Right atrium auricular region (tissue), 2 donors: ENCODE measurements at places on chromosomes 12 and 14.

DNA sequence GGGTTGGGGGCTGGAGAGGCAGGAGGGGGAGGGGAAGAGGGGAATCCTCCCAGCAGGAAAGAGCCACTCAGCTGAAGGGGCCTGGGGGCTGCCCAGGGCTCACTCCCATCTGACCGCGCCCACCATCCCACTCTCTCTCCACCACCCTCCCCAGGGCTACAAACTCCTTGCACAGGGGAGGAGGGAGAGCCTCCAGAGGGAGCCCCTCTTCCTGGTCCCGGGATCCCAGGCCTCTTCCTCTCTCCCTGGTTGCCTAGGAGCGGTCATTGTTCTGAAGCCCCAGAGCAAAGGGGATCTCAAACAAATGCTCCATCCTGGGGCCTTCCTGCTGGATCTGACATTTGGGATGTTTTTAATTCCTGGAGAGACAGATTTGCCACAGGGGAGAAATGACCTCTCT lies 39.8 kb upstream of the DLK1 start:
- DNase-seq = no peak

DNA sequence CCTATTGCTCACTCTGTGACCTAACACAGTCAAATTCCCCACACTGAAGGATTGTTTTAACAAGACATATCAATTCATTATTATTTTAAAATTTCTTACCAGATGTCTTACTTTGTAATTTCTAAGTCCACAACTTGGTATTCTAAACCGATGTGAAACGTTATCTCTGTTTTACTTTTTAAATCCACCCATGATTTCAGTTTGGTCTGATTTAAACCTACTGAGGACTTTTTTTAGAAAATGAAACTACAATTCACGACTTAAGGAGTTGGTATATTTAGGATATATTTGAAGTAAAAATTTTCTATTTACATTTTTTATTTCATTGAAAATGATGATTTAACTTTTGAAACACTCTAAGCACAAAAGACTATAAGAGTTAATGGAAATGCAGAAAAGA lies 35.1 kb upstream of the GRIP1 start:
- no peak for DNase-seq

- DNase-seq = no peak
Measured at GRCh38 chr14:83838226-83838625, 1691.7 kb upstream of the FLRT2 start.

DNA sequence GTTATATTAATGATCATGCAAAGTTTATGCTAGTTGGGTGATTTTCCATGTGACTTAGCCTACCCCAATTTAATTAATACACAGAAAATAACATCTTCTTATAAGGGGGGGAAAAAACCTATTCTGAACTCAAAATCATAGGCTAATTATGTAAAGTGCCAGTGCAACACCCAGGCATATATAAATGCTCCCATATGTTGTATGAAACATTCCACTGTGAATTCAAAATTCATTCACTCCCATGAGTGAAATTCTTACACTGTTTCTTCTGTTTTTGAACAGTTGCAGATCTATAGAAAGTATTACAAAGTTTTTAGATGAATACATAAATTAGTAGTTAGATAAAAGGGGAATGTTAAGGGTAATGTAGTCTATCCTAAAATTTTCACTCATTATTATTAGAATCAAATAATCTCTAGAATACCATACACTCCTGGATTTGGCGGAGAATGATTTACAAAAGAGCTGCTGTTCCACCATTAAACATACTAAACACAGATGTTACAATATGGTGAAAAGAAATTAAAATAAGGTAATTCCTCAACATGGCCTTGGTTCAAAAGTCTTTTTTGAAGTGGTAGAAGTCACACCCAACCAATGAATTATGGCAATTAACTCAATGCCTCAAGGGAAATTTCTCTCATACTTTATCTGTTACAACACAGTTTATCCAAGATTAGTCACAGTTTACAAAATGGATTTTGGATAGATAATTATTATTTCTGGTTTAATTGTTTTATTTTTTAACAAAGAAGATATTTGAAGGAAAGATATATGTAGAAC lies 454.1 kb upstream of the FLRT2 start:
- DNase-seq = no peak

DNA sequence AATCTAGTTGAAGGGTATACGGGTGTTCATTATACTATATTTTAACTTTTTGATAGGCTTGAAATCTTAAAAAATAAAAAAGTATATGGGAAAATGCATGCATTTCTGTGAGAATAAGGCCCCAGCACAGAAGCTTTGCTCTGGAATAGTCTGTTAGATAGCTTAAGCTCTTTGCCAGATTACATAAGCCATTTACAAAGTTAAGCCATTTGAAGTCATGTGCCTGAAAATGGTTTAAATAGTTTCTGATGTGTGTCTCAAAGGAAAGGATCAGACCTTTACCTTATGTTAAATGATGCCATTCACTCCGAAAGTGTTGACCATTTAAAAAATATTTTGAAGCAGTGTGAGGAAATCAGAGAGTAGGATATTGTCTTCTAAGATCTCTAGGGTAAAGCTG lies 51.3 kb downstream of the WASHC4 start:
- DNase-seq = no peak

DNA sequence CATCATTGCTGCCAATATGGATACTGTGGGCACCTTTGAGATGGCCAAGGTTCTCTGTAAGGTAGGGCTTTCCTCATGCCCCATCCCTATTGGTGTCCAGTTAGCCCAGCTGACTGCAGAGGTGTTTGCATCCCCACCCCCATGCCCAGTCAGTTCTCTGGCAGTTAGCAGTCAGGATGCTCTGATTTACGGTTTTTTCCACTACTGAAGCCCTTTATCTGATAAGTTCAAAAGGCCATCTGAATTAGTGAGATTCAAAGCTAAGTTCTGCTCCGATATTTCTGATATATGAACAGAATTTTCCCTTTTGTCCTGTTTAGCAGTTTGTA lies 773 bp downstream of the GMPR2 start:
- DNase-seq = no peak

- DNase-seq = no peak
Measured at GRCh38 chr12:94079566-94080340, 68.6 kb upstream of the PLXNC1 start.

DNA sequence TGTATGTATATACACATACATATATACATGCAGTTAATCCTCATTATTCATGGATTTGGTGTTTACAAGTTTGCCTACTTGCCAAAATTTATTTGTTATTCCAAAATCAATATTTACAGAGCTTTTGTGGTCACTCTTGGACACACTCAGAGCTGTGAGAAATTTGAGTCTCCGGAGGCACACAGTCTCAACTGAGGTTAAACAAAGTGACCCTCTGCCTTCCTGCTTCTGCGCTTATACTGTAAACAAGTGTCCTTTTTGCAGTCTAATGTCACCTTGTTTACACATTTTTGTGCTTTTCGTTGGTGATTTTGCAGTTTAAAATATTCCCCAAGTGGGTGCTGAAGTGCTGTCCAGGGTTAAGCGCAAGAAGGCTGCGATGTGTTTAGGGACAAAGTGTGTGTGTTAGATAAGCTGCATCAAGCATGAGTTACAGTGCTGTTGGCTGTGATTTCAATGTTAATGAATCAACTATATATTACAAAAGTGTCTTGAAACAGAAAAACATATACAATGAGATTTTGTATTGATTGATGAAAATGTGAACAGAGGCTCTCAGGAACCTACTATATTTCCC lies 13.1 kb upstream of the LTA4H start:
- no peak for DNase-seq

DNA sequence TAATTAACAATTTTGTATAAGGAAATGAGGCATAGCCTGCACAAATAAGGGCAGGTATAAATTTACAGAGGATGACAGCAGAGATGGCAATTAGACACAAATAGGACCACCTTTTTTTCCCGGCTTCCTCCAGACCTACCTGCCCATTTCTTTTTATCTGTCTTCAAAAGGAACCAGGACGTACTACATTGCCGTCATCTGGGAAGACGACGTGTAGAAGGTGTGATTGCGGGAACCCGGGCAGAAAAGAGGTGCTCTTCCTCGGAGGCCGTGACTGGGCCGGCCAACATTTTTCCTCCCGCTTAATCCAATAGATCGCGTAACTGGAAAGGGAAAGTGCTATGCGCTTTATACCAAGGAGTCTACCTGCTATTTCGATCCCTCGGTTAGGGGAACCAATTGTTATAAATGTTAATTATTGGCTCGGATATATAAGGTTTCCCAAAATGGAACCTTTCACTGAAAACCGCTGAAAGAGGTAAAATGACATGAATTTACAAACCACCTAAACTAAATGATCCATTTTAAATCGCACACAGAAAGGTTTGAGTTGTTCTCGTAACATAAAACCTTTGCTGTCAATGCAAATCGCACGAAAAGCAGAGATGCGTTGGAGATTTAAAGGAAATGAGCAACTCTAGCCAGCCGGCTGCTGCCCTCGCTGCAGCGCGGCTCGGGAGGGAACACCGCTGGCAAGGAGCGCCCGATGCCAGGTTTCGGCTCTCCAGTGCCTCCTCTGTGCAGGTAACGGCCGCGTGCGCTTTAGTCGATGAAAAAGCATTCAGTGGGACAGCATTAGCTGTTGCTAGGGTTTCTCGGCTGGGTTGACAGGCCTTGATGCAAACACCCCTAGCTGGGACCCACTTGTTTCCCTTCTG lies 2.8 kb upstream of the SIX1 start:
- no peak for DNase-seq

- no peak for DNase-seq
Measured at GRCh38 chr12:127381043-127381668, 885.8 kb upstream of the TMEM132C start.

DNA sequence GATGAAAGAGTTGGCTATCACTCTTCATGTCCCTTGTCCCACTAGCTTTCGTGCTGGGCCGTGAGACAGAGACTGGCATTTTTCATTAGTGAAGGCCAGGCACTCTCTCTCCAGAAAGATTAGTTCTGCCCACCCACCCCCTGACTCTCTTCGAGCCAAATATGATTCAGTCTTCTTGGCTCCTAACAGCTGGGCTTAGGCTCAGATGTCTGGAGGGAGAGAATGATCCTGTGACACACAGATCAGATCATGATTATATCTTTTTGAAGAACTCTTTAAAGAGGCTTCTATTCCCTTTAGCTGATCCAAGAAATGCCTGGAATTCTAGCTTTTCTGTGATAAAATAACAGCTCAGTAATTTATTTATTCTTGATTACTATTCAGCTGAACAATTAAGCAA lies 5.2 kb upstream of the GNG2 start:
- DNase-seq = no peak

- no peak for DNase-seq
Measured at GRCh38 chr12:81137801-81138200, 59.9 kb downstream of the ACSS3 start.

GRCh38 chr12:101670007-101670671 lies 27.3 kb upstream of the CHPT1 start:
- peak; percentile 67 for DNase-seq

DNA sequence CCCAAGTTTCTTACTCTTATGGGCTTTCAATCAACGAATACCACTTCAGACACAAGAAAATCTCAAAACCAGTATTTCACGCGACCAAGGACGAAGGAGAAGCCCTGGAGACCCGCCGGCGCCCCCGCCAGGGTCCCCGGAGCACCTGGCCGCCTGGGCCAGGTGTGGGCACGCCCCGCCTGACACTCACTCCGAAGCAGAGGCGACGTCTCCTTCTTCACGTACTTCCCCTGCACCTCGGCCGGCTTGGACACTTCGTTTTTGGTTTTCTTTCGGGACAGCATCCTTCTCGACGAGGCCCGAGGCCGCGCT lies 466 bp downstream of the SAV1 start:
- DNase-seq = no peak

GRCh38 chr12:115922952-115923564 lies 354.4 kb downstream of the MED13L start:
- peak; percentile 30 for DNase-seq

DNA sequence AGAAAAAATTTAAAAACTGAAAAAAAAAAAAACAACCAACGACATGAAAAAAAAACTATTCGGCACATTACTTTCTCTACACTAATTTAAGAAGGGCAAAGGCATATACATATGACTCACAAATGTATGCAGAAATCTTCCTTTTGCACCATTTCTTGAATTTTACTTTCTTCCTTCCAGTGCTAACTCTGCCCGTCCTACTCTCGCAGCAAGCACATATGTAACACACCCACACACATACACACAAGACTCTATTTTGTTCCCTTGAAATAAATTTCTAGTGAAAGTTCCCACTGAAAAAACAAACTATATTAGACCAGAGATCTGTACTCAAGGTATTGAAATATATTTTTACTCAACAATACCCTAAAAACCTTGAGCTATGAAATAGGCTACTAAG lies 14.6 kb downstream of the BTG1 start:
- DNase-seq = no peak

DNA sequence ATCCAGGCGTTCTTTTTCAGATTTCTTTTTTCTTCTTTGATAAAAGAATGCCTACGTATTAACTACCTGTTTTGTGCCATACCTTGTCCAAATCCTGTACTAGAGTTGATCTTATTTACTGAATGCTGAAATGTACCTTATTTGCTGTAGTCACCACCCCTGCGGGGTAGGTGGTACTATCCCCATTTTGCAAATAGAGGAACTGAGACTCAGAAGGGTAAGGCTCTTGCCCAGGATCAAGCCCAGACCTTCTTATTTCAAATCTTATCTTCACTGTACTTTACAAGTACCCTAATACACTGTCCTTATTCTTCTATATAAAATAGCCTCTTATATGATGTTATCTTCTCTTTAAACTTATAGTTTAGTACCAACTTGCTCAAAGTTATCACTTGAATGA lies 206.5 kb downstream of the SLC41A2 start:
- DNase-seq = no peak
